ENCODE measurements at places on chromosomes 3 and 15. TPM values are rescaled to one million over a fixed set of nuclear protein-coding genes. Genes with fewer than 3 reads are reported as not detected.

OTOL1 gene
- polyA plus RNA-seq: not detected

CNTN6 gene
- polyA plus RNA-seq: 0.31 TPM

CCR8 gene
- not detected for polyA plus RNA-seq

MYH15 gene
- polyA plus RNA-seq: 0.15 TPM

TPRG1 gene
- not detected for polyA plus RNA-seq
